Esophagus squamous epithelium (tissue), 5 donors: ENCODE measurements at places on chromosomes 1 and 21.

DNA sequence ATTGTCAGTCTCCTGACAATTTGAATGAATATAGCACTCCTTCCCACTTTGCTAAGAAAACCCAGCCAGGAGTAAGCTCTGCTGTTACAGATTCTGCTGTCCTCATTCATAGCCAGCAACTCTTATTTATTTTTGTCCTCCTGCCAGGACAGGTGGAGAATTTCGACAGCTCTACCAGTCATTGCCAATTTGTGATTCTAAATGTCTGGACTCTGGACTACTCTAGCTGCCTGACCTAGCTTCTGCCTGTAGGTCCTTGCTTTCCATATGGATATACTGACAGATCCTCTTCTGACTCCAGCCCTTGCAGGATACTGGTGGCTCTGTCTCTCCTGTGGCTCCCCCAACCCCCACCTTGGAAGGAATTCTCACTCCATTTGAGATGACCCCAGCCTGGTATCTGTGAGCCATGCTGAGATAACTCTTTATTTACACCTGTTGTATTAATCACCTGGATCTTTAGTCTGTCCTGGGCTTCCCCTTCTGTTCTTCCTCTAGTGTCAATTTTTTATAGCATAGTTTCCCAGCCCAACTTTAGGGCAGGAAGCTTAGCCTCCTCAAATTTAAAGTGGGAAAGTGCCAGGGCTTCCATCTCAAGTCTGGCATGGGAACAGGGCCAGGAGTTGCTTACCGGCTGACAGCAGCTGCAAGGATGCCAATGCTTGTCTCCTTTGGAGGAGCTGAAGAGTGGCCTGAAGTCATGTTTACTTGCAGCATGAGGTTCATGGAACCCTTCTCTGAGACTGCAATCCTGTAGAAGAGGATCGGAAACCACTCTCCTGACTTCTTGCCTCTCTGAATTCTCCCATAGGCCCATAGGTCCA lies 6.7 kb downstream of the PM20D1 start:
- H3K27ac ChIP-seq, result no peak overlapping the region
- H3K4me1 ChIP-seq, result no peaks in the 10 kb centered on the region
- H3K27me3 ChIP-seq, result no peaks in the 10 kb centered on the region
- no peaks in the 10 kb centered on the region for H3K36me3 ChIP-seq
- no peak for DNase-seq

GRCh38 chr1:99685516-99686180 lies 39.7 kb downstream of the PALMD start:
- peaks cover 14% of the 10 kb centered on the region for H3K4me1 ChIP-seq
- no peaks in the 10 kb centered on the region for H3K27me3 ChIP-seq
- DNase-seq, result no peak
- peaks cover 74% of the 10 kb centered on the region for H3K36me3 ChIP-seq

GRCh38 chr1:230147253-230148125 lies 80.5 kb downstream of the GALNT2 start:
- no peak for DNase-seq
- H3K4me3 ChIP-seq, result no peak overlapping the region
- no peaks in the 10 kb centered on the region for H3K36me3 ChIP-seq
- no peaks in the 10 kb centered on the region for H3K27me3 ChIP-seq
- H3K27ac ChIP-seq, result no peak overlapping the region

DNA sequence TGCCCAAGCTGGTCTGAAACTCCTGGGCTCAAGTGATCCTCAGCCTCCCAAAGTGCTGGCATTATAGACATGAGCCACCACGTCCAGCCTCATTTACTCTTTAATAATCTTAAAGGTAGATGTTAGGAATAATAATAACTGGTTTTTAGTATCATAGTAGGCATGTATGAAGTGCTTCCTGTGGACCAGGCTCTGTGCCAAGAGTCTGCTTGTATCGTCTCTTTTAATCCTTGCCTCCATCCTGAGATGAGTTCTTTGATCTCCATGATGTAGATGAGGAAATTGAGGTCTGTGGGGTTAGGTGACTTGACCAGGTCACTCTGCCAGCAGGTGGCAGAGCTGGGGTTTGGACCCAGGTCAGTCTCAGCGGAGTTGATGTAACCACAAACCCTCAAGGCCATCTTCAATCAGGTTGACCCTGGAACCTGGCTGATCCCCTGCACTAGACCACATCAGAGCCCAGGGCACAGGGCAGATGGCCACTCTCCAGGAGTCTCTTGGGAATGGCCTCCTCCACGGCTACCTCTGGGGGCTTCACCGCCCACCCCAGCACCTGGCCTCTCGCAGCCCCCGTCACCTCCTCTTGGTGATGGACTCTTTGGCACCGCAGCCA lies 11.3 kb downstream of the EFHD2 start:
- no peaks in the 10 kb centered on the region for H3K27me3 ChIP-seq
- DNase-seq, result no peak
- H3K4me1 ChIP-seq, result peaks cover 45% of the 10 kb centered on the region
- H3K4me3 ChIP-seq, result no peak overlapping the region
- H3K36me3 ChIP-seq, result no peaks in the 10 kb centered on the region

DNA sequence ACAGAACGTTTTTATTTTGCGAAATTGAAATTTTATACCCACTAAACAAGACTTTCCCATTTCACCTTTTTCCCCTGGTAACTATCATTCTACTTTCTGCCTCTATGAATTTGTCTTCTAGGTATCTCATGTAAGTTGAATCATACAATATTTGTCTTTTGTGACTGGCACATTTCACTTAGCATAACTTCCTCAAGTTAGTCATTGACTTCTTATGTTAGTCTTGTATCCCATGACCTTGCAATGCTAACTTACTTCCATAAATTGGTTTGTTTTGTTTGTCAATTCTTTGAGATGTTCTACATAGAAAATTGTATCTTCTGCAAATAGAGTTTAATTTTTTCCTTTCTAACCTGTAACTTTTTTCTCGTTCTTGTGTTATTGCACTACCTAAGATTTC lies 26.9 kb downstream of the SH3BP5L start:
- no peaks in the 10 kb centered on the region for H3K27me3 ChIP-seq
- H3K36me3 ChIP-seq, result no peaks in the 10 kb centered on the region
- no peaks in the 10 kb centered on the region for H3K4me1 ChIP-seq

DNA sequence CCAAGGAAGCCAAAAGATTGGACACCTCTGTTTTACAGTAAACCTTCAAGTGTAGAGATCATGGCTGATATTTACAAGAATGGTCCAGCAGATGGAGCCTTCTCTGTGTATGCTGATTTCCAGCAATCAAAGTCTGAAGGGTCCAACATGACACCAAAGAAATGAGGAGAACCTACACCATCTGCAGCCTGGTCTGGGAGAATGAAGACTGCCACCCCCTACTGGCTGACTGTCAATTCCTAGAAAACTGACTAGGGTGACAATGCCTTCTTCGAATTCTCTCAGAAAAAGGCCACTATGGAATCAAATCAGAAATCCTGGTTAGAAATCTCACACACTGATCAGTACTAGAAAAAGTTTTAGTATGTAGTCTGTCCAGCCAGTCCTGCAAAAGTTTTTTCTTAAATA lies 83.3 kb downstream of the CDC42BPA start:
- no peak overlapping the region for H3K4me3 ChIP-seq
- DNase-seq, result no peak
- no peaks in the 10 kb centered on the region for H3K27me3 ChIP-seq
- H3K27ac ChIP-seq, result no peak overlapping the region

DNA sequence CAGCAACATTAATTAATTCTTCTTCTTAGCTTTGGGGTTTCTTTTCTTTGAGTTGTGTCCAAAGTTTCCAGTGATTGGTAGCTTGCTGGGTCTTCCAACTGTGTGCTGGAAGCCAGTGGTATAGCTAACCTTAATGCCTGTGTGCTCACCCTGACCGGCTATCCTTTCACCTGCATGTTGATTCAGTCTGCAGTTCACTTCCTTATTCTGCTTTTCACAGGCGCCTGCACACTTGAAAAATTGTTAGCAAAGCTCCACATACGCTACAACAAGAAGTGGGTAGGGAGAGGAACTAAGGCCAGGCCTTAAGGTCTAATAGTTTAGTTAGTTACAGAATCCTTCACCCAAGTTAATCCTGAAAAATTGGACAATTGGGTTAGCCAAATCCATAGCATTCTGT lies 35.7 kb downstream of the NCF2 start:
- no peak overlapping the region for H3K27ac ChIP-seq
- H3K4me3 ChIP-seq, result no peak overlapping the region
- DNase-seq, result no peak
- no peaks in the 10 kb centered on the region for H3K4me1 ChIP-seq
- peaks cover 9% of the 10 kb centered on the region for H3K36me3 ChIP-seq
- no peaks in the 10 kb centered on the region for H3K27me3 ChIP-seq

DNA sequence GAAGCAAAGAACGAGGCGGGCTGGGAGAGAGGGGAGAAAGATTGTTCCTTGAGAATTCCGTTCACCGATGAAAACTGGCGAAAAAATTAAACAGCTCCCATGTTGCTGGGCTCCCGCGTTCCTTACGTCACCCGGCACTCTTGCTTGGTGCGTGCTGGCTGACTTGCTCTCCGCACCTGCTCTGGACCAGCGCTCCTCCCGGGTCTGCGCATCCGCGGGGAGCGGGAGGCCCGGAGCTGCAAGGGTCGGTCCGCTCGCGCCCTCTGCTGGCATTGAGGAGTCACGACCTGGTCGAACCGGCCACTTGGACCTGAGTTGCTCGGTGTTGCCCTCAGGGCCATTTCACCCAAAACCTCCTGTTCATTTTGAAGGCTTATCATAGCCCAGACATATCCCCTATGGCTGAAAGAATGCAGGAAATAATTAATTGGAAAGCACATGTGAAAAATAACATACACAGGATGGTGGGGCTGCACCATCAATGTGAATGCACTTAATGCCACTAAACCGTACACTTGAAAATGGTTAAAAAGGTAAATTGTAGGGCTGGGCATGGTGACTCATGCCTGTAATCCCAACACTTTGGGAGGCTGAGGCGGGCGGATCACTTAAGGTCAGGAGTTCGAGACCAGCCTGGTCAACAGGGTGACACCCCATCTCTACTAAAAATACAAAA lies 98.9 kb upstream of the BACE2 start:
- no peak for DNase-seq
- H3K4me1 ChIP-seq, result peaks cover 9% of the 10 kb centered on the region
- no peaks in the 10 kb centered on the region for H3K36me3 ChIP-seq
- no peak overlapping the region for H3K27ac ChIP-seq
- H3K27me3 ChIP-seq, result no peaks in the 10 kb centered on the region
